OCI-M1 (cell line): ENCODE measurements at places on chromosomes 13 and 19.
A peak's percentile ranks its signal among the peaks of the same experiment; 100 is the strongest.

GRCh38 chr13:79393564-79394249, 12.3 kb downstream of the RBM26 start:
- peak; percentile 65 for DNase-seq

DNA sequence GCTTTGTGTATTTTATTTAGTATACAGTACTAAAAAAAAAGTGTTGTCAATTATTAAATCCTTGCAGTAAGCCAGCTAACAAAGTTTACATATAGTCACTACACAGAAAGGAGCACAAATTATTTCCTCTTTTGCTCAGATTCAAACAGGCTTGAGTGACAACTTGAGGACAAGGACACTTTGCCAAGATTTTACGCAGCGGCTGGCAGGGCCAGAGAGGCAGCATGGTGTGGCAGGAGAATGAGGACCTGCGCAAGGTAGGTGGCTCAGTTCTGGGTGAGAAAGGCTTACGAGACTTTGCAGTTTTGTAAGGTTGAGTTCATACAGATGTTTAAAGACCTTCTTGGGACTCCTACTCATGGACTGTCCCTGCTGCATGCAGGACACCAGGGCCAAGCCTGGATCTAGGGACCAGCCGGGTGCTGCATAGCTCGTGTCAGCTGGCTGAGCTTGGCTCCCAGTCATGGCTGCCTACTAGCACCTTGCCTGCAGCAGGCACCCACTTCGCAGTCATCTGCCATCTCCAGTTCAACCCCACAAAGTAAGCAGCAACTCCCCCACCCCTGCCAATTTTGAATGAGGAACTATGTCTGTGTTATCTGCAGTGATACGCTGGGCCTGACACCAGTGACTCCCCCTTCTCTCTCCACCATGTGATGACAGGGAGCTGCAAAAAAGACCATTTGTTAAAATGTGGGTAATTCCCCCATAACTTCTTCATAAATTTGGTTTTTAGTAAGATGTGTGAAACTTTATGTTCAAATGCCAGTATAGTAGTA, 3.7 kb upstream of the TUBA3C start:
- peak; percentile 70 for DNase-seq

DNA sequence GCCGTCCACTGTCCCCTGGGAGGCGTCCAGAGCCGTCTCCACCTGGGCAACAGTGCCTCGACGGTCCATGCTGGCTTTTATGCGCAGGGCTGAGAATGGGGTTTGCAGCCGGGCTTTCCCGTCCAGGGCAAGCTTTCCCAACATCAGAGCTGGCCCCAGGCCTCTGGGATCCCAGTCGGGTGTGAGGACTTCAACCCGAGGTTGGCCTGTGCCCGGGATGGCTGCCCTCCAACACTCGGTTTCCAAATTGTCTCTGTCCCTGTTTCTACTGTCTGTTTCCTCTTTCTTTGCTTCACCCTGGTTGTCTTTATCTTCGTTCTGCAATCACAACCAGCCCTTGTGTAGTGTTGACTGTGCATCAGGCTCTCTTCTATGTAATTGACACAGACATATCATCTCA, at the start of gene IFNL4:
IFNL4 (minus strand) TSS at position 51 of the 400 bp plus-strand sequence.
- DNase-seq: peak; percentile 28

GRCh38 chr19:6773323-6773931, 919 bp downstream of the VAV1 start:
- DNase-seq: peak; percentile 31

DNA sequence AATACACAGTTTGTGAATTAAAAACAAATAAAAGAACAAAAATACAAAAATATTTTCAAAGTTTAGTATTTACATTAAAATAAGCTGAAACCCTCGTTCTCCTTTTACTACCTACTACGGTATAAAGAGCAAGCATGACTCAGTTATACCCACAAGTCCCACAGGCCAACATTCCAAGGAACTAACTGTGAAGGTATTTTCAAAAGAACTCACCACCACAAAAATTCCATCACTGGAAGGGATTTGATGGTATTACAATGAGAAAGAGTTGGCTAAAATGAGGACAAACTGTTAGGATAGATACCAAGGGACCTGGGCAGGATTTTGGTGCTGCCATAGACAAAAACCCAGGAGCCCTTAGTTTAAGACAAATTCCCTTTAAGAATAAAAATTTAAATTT, 122.7 kb downstream of the TBC1D4 start:
- DNase-seq: no peak

DNA sequence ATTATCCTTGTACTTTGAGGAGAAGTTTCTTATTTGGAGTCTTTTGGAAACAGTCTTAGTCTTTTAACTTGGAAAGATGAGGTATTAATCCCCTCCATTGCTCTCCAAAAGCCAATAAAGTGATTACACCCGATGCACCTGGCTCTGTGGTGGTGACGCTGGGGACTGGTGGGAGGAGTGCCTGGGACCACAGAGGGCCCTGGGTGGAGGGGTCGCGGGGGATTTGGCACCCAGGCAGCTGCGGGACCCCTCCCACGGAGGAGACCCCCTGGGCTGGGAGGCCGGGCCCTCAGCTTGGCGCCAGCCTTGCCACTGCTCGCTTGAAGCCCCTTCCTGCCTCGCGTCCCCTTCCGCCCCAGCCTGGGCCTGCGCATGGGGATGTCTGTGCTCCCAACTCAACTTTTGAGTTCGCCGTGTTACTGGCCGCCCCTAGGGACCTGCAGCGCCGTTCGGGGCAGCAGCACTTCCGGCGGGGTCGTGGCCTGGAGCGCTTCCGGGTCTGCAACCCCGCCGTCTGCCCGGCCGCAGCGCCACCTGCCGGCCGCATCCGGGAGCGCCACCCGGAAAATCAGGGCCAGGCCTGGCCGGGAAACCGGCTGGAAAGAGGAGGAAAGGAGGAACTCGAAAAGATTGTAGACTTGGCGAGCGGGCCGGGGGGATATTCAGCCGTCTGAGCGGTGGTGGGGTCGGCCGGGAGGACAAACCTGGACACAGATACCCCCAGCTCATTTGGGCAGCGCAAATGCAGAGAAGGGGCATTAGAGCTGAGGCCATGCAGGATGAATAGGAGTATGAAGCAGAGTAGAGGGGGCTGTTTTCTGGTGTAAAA, 8.4 kb downstream of the PEAK3 start:
- DNase-seq: peak; percentile 91

DNA sequence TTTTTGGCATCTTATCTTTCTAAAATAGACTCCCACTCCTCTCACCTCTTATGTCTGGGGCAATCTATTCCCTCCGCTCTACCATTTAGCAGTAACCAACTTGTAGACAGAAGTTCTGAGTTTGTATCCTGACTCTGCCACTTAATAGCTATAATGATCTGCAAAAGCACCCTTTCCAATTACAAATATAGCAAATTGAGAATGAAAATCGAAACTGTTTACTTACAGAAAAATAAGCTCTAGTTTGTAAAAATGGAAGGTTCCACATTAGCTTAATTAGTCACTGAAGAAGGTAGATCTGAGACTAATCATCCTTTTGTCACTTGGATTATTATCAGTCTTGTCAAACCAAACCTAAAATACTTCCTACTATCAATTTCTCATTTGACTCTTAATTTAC, 409.3 kb downstream of the DIAPH3 start:
- DNase-seq: no peak

DNA sequence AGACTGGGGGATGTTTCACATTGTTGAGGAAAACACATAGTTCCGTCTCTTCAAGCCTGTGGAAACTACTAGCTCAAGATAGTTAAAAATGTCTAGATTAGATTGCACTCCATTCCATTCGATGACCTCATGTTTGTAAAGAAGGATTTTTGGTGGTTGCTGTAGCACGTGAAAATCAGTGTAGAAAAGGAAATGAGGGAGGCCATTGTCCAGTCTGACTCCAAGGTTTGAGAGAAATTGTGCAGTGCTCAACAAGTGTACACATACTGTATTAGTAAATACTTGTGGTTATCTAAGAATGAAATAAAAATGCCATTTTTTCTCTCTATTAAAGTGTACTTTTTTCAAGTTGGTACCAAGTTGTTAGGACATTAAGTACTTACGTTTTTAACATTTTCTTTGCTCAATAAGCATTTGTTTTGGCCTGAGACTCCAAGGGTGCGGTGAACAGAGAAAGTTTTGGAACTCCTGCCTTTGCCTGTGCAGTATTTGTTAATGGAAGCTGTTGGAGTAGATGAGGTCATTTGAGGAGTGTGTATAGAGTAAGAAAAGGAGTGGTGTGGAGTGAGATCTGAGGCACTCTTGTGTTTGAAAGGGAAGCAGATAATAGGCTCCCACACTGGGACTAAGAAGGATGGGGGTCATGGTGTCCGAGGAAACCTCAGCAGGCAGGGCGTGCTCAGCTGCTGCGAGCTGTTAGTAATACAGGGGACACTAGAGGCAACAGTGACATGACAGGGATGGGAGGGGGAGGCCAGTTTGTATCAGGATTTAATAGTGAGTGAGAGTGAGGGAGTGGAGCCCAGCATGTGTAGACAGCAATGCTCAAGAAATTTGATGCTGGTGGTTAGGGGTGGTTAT, 4.4 kb downstream of the WASF3 start:
- DNase-seq: no peak

DNA sequence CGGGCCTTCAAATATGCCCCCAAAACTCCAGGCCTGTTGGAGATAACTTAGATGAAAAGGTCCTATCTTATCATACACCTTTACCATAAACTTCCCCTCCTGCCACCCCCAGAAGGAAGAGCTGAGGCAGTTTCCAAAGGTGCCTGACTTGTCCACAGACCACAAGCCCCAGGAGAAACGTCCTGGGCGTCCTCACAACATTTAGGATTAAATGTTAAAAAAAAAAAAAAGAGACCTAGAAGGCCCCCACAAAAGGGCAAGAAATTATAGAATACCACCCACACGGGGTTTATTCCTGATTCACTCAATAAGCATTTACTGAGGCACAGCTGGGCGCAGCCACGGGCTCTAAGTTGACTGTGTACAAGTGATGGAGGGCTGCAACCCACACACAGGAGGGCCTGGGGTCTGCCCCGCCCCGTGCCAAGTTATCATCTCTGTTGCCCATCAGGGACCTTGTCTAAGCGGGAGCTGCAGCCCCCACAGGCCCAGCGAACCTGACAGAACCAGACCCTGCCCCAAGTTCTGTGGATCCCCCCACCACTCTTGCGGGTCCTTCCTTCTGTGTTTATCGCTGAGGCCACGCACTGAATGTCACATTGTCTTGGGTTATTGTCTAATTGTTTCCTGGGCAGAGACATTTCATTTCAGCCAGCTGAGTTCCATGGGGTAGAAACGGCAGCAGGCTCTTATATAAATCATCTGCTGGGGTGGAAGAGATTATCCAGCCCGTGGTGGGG, 83.0 kb upstream of the TM9SF2 start:
- DNase-seq: no peak

- DNase-seq: no peak
Measured at GRCh38 chr13:101325423-101325822, 90.9 kb downstream of the NALCN start.

DNA sequence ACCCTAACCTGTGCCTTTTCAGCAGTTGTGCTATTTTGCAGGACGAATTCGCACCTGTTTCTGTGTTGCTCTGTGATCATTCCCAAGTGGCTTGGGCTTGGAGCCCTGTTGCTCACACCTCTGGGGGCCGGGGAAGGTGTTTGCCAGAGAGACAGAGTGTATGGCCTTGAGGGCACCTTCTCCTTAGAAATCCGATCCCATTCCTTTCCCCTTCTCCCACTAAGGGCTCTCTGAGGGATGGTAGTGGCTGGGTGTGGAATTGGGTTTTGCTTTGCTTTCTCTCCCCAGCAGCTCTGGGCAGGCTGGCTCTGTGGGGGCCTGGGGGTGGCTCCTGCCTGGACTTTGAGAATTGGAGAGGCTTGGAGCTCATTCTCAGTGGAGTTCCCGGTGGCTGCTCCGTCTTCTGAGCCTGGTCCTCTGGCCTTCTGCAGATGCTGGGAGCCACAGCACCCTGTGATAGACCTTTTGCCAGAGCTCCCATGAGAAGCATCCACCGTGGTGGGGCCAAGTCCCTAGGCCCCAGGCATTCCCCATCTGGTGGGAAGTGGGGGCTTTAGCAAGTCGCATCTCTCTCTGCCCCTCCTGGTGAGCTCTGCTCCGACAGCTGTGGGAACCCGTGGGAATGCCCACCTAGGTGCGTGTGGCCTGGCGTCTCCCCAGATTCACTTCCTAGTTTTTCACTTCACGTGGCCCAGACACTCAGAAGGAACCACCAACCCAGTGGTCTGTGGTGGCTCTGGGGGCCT, 26.1 kb downstream of the ATP11A start:
- no peak for DNase-seq

DNA sequence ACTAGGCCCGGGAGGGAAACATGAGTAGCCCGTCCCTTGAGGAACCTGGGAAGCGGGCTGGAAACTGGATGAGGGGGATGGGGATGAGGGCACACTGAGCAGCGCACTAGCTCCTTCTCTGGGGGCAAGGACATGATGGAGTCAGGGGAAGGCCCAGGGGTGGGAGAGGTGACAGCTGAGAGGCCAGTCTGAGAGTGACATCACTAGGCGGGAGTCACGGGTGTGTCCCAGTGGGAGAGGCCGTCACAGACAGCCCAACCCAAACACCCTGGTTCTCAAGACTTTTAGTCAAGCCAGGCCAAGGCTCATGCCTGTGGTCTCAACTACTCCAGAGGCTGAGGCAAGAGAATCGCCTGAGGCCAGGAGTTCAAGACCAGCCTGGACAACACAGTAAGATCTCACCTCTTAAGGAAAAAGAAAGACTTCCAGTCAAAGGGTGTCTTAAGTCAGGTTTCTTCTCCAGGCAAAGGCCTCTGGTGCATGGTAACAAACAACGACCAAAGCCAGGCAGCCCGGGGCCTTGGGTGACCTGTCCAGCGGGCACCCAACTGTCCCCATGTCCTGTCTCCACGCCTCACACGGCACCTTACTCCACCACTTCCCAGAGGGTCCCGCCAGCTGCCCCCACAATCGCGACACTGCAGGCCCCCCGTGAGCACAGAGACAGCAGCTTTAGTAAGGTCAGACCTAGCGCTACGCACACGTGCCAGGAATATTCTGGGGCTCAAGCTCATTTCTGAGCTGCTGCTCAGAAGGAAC, 25.5 kb upstream of the TIMM44 start:
- no peak for DNase-seq

GRCh38 chr13:78586706-78587105, 16.6 kb downstream of the POU4F1 start:
- peak; percentile 19 for DNase-seq

DNA sequence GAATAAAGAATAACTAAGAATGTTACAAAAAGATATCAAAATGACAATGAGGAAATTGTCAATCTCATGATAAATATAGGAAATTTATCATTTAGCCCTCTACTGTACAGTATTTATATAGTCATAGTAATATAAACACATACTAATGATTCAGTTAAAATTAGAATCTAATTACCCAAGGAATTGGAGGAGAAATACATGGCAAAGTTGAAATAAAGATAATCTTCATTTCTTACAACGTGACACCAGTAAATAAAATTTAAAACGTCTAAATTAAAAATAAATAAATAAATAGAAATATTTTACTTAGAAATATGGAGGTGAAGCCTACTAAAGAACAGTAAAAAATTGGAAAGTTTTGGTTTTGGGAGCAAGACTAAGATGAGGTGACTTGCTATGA, 2163.1 kb upstream of the PCDH20 start:
- no peak for DNase-seq
